ENCODE measurements at places on chromosomes 7 and 10.
A peak's percentile ranks its signal among the peaks of the same experiment; 100 is the strongest.

DNA sequence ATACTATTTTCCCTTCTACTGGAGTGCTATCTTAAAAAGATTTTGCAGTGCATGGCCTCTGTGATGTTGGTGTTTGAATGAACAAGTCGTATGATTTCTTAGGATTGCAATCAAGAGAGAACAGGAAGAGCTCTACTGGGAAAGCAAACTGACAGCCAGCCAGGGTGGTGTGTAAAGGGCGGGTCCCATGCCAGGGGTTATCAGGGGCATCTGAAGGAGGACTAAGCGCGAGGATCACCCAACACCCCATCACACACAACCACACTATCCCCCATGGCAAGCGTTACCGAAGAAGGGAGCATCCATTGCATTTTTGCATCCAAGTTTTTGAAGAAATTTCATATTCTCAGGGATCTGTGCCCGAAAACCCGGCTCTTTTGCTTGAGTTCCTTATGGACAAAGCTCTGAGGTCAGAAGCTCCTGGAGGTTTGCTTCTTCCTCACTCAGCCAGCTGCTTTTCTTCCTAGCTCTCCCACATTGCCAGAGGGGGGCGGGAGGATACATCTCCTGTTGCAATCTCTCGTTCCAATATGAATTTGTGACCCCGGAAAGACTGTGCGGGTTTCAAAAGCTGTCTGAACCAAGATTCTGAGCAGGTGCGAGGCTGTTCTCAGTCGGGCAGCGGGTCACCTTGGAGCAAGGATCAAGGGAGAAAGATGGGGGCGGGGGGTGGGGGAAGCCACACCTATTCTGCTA lies 5.2 kb downstream of the NEUROD6 start:
- DNase-seq = no peak

GRCh38 chr10:80158598-80159127 lies 26.1 kb downstream of the PLAC9 start:
- peak; percentile 98 for DNase-seq

DNA sequence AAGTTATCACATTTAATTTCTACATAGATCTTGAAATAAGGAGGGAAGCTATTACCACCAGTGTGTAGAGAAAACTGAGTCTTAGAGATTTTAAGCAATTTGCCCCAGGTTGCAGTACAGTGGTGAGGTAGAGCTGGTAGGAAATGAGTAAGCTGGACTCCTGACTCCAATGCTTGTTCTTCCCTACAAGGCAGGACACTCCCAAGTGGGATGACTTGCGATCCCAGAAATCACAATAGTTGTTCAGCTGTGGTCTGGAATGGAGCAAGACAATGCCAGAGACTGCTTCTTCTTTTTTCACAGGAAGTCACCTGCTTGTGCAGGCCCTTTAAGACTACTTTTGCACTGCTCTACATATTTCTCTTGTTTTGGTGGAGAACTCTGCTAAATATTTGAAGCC lies 327.2 kb upstream of the BMPER start:
- DNase-seq = peak; percentile 6

- no peak for DNase-seq
Measured at GRCh38 chr10:6234371-6234770, 31.6 kb downstream of the PFKFB3 start.

- no peak for DNase-seq
Measured at GRCh38 chr7:87628780-87629569, 777 bp downstream of the RUNDC3B start.

DNA sequence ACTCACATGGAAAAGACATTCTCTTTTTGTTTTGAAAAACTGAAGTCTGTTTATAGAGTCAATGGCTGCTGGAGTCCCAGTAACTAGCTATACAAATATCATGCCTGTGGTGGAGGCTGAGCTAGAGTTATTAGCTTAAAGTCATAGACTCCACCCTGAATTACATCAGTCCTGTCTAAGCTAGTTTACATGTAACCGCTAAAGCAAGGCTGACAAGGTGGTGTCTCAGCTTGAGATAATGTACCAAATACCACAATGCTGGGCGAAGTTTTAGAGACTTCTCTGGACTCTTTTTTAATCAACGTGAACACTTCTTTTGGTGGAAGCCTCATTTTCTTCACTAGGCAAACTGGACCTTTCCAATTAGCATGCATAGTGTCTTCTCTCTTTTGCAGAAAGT lies 219.4 kb downstream of the ANK3 start:
- DNase-seq = no peak

GRCh38 chr7:34309584-34309983 lies 348.4 kb upstream of the NPSR1 start:
- no peak for DNase-seq

DNA sequence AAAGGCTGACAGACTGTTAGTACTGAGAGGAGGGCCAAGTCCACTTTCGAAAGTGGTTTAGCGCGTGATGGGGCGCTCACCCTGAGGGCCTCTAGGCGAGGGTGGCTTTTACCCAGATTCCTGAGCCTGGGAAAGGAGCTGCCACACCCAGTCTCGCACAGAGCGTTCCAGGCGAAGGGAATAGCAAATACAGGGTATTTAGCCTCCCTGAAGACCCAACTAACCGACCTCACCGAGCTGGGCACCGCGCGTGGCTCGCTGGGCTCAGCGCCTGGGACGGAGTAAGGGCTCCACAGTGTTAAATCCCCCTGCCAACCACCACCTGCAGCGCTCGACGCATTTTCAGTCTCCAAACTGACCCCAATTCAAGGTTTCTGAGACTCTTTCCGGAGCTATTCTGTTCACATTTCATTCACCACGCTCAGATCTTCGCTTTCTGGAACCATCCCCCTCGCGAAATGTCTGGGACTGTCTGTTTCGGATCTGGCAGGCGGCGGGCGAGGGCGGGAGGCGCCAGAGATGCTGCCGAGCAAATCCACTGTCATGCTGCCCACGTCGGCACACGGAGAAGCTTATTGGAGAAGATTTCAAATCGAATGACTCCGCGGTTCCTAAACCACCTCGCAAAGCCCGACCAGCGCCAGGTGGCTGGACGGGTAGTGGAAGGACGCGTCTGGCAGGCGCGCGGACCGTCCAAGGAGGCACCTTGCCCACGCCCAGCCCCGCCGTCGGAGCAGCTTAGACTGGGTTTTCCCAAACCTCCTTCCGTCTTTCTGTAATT lies 1.4 kb upstream of the OSBPL3 start:
- DNase-seq = peak; percentile 40

GRCh38 chr10:17673471-17674061 lies 29.6 kb downstream of the STAM start:
- DNase-seq = peak; percentile 81

GRCh38 chr10:61110188-61110844 lies 166.3 kb upstream of the RHOBTB1 start:
- DNase-seq = peak; percentile 25

Data from stromal cell of bone marrow (primary cell).